ENCODE measurements at places on chromosomes 2 and 18. TPM values are rescaled to one million over a fixed set of nuclear protein-coding genes. Genes with fewer than 3 reads are reported as not detected.

- no peak for DNase-seq
Observed at GRCh38 chr2:18276583-18277075, 283.8 kb downstream of the RDH14 start.

- no peak for DNase-seq
Observed at GRCh38 chr18:23629444-23629946, 33.2 kb downstream of the ANKRD29 start.

GRCh38 chr2:200575957-200576356, 9.9 kb upstream of the AOX1 start:
- DNase-seq, result no peak

GRCh38 chr2:154495455-154495868, 203.0 kb upstream of the KCNJ3 start:
- no peak for DNase-seq

DNA sequence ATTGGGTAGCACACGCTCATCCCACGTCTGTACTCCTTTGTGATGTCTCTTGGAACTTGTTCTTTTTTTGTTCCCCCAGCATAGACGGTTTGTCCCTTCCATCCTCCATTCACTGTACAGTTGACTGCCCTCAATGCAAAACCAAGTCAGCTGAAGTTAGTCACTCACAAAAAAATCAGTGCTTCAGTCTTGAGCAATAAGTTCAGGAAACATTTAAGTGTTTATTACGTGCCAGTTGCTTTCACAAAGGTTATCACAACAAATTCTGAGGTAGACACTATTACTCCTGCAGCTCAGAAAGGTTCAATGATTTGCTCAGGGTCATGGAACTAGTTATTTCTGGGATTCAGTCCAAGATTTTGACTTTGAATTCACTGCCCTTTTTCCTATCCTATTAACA, 102.2 kb downstream of the PDE1A start:
- DNase-seq, result no peak

- no peak for DNase-seq
Observed at GRCh38 chr2:196444442-196444841, 195.1 kb upstream of the CCDC150 start.

DNA sequence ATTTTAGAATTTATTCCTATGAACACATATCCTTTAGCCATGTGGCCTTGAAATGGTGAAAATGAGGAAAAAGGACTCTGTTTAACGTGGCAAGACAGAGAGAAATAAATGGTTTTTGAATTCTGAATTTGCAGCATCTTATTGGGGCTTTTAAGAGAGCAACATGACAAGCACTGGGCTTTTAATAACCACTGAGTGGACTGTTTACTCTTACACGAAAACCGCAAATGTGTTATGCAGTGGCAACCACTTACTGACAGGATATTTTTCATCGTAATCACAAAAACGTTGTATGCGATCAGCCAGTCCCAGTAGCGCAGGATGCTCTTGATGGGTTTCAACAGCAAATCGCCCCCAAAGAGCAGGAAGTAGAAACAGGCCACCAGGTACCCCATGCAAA, 226.6 kb downstream of the NAPG start:
- no peak for DNase-seq

- peak; percentile 95 for DNase-seq
Observed at GRCh38 chr2:111662039-111662770, 221.8 kb downstream of the ANAPC1 start.

DNA sequence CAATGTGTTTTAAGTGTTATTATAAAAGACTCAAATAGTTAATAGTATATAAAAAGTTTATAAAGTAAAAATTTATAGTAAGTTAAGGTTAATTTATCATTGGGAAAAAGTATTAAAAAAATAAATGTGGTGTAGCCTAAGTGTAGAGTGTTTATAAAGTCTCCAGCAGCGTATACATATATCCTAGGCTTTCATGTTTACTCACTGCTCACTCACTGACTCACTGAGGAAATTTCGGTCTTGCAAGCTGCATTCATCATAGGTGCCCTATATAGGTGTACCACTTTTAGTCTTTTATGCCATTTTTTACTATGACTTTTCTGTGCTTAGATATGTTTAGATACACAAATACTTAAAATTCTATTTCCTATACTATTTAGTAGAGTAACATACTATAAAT, 866.0 kb downstream of the CBLN2 start:
- no peak for DNase-seq

- no peak for DNase-seq
Observed at GRCh38 chr18:79490626-79491041, 94.9 kb downstream of the NFATC1 start.

DNA sequence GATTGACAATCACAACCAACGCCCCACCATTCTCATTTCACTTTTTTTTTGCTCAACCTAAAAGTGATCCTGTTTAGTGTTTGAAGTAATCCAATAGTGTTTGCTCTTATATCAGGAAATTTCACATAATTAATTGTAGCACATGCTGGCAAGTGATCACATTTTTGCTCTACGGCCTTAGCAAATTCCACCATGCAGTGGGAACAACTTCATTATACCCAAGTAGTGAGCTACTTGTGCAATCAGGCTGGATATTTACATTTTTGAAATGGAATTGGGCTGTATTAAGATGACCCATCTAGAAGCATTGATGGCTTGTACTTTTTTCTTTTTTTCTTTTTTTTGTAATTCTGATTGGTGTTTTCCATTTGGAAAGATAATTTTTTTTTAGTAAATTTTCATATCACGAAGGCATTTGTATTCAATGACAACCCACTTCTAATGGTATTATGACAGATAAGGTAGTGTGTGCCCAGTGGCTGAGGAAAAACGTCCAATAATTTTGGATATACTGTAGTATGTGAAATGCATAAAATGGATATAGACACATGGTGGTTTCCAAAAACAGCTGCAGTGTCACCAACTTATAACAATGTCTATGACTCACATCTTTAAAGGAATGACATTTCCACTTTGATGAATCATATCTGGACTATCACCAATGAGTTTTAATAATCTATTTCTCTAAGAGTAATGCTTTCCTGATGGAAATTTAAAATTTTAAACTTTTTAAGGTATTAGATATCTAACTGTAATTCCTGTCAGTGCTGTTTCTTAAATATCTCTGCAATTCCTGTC, 130.6 kb downstream of the COL6A3 start:
- DNase-seq, result no peak

DNA sequence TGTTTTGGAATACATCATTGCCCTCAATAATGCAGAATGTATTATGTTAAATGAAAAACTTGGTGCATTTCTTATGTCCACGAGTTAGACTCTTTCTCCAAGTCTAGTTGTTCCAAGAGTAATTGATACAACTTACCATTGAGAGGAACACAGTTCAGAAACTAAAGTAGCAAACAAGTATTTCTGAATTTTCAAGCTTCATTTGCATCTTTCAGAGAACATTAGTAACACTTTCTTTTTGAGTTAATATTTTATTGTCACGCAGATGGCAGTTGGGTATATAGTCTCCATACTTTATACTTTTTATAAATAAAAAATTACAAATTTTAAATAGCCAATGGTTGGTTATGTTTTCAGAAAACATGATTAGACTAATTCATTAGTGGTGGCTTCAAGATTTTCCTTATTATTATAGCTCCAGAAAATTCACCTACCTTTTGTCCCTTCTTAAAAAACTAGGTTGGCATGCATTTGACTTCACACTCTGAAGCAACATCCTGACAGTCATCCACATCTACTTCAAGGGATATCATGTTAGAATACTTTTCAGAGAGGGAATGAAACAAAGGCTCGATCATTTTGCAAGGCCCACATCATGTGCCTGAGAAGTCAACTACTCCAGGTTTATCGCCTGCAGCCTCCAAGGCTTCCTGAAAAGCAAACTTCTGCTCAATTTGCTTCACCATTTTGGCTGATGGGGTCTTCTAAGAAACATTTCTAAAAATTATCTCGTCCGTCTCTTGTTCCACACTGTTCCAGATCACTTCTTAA, 29.9 kb downstream of the LYPD6B start:
- no peak for DNase-seq

DNA sequence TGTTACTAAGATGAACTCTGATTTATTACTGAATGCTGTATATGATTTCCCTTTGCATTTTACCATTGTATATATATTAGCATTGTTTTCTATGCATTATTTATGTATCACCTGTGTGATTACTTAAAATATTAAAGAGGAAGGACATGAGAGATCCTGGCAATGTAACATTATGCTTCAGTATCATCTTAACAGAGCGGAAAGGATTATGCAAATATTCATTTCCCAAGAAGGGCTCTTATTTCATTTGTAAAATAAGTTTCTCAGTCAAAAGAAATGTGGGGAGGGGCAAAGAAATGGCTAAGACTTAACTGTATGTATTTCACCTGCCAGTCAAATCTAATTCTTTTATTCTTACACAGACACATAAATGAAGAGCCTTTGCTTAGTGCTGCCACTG, 654.2 kb upstream of the PKDCC start:
- DNase-seq, result no peak

DNA sequence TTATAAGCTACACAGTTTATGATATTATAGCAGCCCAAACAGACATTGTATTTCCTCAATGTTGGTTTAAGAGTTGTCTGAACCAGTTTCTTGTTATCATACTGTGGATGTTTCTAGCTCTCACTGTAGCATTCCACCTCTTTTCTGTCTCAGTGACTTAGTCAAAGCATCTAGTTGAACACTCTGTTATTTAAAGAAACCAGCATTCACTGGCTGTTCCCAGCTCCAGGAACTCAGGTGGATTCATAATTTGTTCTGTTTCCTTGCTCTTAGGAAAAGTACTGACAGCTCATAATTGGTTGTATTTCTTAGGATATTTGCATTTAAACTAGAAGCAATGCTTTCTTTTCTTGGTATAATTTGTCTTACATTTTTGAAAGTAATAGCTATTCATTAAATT, 17.5 kb downstream of the LRATD1 start:
- no peak for DNase-seq

DNA sequence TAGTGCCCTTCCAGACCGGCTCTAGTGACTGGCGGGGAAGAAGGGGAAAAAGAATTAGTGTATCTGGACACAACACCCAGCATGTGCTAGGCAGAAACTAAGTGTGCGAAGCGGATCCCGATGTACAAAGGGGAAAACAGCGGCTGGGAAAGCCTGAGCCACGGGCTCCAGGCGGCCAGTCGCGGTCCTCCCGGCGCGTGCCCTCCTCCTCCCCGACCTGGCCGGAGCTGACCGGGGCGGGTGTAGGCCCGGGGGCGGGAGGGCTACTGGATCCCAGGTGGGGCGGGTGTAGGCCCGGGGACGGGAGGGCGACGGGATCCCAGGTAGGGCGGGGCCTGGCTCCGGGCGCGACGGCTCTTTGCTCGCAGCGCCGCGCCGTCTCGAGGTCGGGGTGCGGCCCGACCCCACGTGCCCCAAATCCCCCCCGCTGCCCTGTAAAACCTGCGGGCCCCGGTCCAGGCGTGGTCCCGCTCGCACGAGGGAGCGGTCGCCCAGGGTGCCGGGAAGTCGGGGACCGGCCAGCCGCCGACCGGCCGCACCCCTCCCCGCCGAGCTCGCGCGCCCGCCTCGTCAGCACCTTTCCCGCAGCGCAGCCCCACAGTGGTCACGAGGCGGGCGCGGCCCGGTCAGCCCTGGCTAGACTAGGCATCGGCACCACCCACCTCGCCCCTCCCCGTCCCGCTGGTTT, 48.8 kb downstream of the C2orf42 start:
- DNase-seq, result no peak

- peak; percentile 79 for DNase-seq
Observed at GRCh38 chr2:219664944-219665343, 37.5 kb downstream of the SLC4A3 start.

DNA sequence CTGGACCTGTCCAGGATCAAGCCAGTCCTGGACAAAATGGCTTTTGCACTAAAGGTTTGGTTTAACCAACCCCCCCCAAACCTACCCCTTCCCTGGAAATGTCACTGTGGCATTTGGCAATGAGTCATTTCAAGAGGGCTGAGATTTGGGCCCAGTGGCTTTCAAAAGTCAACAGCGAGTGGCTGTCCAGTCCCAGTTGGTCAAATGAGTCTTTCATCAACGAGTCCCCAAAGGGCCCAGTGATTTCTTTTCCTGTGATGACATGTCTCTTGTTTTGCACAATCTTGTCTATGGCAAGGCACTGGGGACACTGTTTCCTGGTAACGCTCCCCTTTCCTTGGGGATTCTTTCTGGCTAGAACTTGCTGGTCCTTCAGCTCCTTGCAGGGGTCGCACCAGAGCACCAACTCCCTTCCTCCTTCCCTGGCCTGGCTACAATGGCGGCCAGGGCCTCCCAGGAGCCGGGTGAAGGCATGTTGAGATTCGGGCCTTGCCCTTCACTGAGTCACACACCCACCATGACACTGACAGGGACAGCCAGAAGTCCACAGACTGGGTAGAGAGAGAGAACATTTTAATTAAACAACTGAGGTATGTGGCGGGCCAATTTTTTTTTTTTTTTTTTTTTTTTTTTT, 87.2 kb downstream of the SMAD7 start:
- no peak for DNase-seq

- DNase-seq, result peak; percentile 44
Observed at GRCh38 chr2:192026059-192026824, 168.5 kb downstream of the TMEFF2 start.

GRCh38 chr2:146652311-146652710, 1192.5 kb upstream of the ACVR2A start:
- DNase-seq, result no peak

DNA sequence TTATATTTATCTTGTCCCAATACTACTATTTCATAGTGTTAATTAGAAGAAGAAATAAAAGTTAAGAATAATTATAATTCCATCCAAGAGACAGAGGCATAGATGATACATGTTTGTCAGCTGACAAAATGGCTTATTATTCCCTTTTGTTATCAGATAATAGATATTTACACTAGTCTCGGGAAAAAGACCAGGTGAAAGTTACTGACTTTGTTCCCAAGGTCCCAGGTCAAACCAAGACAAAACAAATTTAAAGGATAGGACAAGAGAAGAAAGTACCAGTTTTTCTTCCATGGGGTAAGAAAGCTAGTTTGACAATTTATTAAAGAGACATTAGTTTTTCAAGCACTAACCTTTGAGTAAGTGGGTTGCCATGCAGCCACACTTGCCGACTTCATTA, 73.2 kb downstream of the TTN start:
- no peak for DNase-seq

DNA sequence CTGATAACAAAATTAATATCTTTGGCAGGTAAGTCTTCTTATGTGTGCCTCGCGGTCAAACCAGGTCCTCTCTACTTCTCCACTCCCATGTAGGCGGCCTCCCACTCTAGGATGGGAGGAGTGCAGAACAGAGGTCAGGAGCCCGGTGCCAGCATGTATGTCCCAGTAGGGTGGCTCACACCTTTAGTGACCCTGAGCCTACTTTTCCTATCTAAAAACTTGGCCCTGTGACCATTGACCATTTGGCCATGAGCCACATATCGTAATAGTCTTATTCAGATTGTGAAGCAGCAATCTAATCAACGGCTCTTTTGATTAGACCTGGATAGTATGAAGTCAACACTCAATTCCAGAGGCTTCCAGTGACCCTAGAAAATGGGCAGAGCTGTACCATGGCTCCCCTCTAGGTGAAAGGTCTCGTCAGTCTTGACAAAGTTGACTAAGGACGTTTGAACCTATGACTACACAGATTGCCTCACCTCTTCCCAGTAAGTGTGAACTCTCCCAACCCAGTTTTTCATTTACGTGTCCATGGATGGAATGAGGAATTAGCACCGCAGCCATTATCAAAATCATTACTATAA, 17.1 kb upstream of the FABP1 start:
- DNase-seq, result no peak

GALNT3 gene
- 0.72 TPM for polyA plus RNA-seq

FBLN7 gene
- polyA plus RNA-seq, result 17.2 TPM

IL1B gene
- 6.1 TPM for polyA plus RNA-seq

EPC2 gene
- polyA plus RNA-seq, result 18.9 TPM

CROCC2 gene
- 0.11 TPM for polyA plus RNA-seq

KCNG2 gene
- polyA plus RNA-seq, result 0.64 TPM

ATP5MC3 gene
- polyA plus RNA-seq, result 216 TPM

DYNAP gene
- not detected for polyA plus RNA-seq

NOSTRIN gene
- 11.8 TPM for polyA plus RNA-seq

NTSR2 gene
- not detected for polyA plus RNA-seq

MC2R gene
- 0.38 TPM for polyA plus RNA-seq

TIA1 gene
- 200 TPM for polyA plus RNA-seq
